Kidney tubule cell (primary cell): ENCODE measurements at places on chromosomes 6 and 20.
A peak's percentile ranks its signal among the peaks of the same experiment; 100 is the strongest.

DNA sequence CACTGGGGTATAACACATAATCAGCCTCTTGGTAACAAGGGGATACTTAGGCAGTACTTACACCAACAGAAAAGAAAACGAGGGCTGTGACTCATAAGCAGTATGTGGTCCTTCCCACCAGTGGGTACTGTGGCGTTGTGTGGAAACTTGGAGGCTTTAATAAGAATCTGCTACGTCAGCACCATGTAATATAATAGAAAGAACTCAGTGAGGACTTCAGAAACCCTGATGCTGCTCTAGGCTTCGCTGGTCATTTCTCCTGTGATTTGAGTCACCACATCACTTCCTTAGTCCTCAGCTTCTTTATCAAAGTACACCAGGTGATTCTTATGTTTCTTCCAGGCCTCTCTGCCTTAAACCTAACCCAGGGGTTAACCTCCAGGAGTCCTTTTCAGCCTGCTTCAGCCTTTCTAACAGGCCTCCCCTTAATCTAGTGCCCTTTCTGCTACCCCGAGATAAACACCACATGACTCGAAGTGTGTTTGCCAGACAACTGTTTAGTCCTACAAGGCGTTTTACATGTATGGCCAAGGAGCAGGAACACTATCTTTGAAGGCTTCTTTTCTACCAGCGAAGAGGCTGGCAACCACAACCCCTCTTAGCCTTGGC is 68.5 kb downstream of the FYN start:
- DNase-seq, result peak; percentile 72

GRCh38 chr20:53718142-53719021 is 124.7 kb upstream of the ZNF217 start:
- DNase-seq, result no peak

- DNase-seq, result no peak
Observed at GRCh38 chr6:24272553-24272952, 85.3 kb downstream of the DCDC2 start.

DNA sequence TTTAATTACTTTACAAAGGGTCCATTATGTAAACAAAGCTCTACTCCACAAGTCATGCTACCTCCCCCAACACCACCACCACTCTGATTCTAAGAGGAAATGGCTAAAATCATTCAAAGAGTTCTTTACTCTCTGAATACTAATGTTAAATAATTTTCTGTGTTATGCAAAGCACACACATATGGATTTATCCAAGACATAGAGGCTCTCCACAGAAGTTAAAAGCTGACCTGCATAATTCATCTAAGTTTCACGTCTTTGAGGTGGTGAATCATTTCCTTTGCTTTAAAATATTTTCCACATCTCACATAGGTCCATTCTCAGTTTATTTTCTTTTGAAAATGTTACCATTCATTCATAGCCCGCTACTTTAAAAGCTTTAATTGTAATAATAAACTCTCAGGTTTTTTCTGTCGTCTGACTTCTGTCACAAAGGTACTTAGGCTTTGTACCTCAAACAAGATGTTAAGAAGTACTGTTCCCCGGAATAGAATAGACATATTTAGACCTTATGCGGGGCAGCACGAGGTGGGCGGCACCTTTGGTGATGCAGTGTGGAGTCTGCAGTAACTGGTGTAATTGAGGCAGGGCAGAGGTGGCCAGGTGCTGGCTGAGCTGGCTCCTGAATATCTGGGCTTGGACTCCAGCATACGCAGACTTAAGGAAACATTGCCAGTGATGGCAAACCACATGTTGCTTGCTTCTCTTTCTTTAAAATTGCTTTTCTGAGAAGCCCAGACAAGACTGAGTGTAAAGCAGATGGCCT is 55.8 kb downstream of the KIF6 start:
- no peak for DNase-seq

DNA sequence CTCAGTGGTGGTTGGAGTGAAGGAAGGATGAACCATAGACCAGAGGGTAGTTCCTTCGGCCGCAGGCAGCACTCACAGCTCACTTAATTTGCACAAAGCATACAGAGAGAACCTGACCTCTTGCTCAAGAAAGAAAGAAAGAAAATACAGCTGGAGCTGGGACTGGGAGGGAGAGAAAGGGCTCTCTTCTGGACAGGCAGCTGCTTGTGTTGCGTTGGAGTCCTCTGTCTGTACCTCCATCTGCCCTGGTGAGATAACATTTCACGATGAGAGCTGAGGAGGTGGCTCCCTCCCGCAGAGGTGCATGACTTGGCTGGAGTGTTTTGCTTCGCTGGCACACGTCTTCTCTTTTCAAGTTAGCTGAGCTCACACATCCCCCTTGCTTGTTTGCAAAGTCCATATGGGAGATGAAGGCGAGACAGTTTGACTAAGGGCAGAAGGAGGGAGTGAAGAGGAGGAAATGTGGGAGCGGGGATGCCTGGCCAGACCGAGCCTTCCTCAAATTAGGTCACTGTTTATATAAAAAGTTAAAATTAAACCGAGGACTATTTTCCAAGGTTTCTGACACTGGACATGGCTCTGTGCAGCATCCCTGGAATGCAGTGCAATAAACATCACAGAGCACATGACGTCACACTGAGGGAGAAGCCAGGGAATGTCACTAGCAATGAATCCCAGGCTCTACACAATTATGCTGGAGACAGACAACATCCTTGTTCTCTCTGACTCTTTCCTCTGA is 359.4 kb downstream of the CD83 start:
- DNase-seq, result peak; percentile 98

DNA sequence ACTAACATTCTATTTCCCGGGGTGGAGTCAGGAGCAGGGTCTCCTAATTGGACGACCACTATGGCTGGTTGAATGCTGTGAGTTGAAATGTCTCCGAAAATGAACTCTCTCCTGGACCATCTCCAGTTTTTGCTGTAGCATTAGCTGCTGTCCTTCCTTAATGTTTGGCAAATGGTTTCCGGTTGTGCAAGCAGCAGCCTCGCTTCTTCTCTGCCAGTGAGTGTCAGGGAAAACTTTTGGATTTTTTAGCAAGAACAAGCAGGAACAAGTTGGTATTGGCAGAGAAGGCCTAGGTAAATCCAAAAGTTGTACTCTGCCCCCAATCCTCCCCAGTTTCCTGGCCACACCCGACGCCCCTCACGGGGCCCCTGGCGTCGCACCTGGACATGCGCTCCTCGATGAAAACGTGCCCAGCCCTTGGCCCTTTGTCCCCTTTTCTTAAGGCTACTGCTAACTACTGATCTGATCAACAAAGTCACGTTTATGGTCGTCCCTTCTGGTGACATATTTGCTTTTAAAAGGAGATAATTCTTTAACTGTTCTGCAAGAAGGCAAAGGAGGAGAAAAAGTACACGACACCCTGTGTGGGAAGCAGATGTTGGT is 103.2 kb downstream of the ARMC2 start:
- no peak for DNase-seq

DNA sequence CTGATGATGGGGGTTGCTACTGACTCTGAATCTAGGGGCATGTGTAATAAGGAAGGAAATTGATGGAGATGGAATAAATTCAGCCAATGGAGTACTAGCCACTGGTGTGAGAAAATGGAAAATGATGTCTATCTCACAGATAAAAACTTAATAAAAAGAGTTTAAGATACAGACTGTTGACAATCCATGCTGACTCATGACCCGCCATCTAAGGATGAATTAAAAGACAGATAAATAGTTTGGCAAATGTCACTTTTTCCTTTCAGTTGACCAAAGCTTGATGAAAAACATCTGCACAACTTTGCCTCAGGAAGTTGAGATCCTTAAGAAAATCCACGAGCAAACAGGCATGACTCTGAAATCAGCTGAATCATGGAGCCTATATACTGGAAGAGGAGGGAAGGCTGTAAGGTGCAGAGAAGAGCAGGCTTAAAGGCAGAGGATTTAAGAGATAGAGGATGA is 82.6 kb upstream of the BMP5 start:
- DNase-seq, result no peak
